Astrocyte (in vitro differentiated cells and primary cell): ENCODE measurements at places on chromosomes 1 and 21. TPM values are rescaled to one million over a fixed set of nuclear protein-coding genes. Genes with fewer than 3 reads are reported as not detected.

TMEM79 gene
- 3.0 and 3.2 TPM in 2 replicates for total RNA-seq

CENPS gene
- total RNA-seq, result 9.0 and 10.2 TPM in 2 replicates

DNA sequence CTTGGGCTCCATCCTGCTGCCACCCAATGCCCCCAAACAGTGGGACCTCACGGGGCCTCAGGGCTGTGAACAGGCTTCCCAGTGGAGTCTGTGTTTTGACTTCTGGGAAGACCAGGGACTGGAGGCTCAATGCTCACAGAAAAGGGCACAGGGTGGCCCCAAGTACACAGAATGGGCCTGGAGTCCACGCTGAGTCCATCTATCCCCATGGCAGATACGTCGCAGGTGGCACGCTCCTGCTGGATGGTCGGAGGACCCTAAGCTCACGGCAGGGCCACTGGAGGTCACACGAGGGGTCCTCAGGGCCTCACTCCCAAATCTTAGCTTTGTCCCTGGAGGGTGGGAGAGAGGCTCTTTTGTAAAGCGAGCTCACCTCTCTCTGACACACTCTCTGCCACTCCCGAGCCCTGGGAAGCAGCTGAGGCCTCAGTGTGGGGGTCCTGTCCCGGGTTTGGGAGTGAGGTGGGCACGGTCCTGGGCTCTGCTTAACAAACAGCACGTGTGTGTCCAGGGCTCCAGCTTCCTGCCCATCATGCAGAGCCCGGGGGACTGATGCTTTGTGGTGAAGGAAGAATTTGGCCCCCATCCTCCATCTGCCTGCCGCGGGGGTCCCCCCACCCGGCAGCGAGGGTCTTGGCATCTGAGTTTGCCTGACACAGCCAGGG, 27.2 kb upstream of the TTC34 start:
- no peak for DNase-seq

GRCh38 chr1:231853588-231854207, 227.1 kb downstream of the DISC1 start:
- DNase-seq, result no peak

GRCh38 chr1:23578997-23579363, 19.7 kb upstream of the ID3 start:
- no peak for DNase-seq

- DNase-seq, result no peak
Observed at GRCh38 chr21:44647222-44647552, 973 bp downstream of the KRTAP10-11 start.

GRCh38 chr1:160093624-160094290, 4.7 kb downstream of the IGSF8 start:
- no peak for DNase-seq
